Dorsolateral prefrontal cortex (tissue), 122 donors: ENCODE measurements at places on chromosomes 1 and 21.
A peak's percentile ranks its signal among the peaks of the same experiment; 100 is the strongest.

GRCh38 chr1:20280341-20280740 lies 10.3 kb upstream of the VWA5B1 start:
- DNase-seq = no peak

DNA sequence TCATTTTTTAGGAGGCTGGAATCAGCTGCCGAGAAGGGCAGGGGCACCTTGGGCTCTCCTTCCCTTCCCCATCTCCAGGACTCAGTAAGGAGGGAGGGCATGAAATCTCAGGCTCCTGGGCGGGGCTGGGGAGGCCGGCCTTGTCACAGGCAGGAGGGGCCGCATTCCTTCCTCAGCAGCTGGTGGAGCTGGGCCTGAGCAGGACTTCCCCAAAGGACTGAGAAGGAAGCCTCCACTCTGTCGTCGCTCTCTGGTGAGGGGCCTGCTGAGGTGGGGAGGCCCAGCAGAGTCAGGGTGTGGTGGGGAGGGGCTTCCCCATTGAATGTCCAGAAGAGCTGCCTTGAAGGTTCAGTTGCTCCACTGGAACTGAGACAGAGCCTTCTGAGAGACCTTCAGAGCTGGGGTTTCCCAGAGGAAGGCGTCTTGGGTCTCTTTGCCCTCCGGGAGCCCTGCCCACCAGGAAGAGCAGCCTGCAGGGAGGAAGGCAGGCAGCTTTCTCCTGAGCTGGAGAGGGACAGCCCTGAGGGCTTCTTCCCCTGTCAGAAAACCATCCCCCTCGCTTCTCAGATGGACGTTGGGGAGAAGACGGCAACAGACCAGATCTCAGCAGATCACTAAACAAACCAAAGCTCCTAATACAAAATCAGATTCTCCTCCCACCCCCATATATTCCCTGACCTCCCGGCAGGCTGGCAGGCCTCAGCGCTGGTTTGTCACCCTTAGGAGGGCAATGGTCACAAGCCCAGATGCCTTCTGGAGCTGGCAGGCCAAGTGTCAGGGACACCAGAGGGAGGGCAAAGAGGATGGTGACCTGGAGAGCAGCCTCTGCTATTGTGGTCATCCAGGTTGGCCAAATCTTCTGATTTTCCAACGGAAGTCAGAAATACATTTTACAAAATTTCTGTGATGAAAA lies 10.7 kb downstream of the KCNA10 start:
- DNase-seq = no peak

- DNase-seq = peak; percentile 4
Observed at GRCh38 chr1:53332833-53333232, 5.0 kb upstream of the LRP8 start.

GRCh38 chr1:45221716-45222115 lies 15.3 kb upstream of the ZSWIM5 start:
- no peak for DNase-seq
